ENCODE measurements at places on chromosomes 5 and 9.

GRCh38 chr5:171371326-171371725 is 16.3 kb upstream of the NPM1 start:
- no peak for DNase-seq

DNA sequence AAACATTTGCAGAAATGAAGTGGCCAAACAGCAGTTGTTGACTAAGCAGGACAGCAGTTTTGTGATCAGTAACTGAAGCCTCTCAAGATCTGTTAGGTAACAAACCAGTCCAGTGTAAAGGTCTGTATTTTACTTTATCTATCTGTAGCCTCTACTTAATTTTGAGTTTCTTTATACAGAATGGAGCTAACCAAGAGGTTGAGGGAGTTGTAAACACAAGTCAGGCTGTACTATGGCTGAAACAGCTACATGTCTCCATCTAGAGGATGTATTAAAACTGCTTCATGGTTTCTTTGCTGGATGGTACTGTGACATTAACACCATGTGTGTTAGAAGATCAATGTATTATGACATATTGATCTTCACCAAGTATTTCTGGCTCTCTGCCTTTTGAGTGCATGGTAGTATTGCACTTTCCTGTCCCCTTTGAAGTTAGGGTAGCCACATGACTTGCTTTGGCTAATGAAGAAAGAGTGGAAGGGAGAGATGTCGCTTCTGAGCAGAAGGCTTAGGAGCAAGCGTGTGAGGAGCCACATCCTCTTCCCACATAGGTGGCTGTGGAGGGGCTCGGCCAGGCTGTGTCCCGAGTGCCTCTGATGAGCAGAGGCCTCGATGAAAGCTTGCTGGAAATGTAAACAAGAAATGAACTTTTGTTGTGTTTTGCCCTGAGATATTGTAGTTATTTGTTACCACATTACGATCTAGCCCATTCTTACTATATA is 105.6 kb upstream of the PCA3 start:
- no peak for DNase-seq

DNA sequence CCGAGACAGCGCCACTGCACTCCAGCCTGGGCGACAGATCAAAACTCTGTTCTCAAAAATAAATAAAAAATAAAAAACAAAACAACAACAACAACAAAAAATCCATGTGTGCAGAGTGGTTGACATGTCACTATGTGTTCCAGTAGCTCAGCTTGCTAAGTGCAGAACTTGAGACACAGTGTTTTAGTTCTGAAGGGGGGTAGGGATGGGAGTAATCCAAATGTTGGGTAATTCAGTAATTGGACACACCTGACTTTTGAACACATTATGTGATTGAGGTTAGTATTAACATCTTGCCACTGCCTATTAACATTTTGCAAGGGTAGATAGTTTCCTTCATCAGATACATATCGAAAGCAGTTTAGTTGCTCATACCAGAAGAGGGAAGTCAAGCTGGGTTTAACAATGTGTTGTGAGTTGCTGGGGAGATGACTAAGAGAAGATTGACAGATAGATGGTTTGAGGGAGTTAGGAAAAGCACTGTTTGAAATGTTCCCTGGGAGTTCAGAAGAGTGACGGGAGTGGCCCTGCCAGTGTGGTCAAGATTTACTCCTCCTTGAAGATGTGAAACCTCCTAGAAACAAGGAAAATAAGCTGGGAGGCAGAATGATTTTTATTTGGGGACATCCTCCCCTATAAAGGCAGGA is 928 bp downstream of the HACD4 start:
- no peak for DNase-seq

- DNase-seq: no peak
Observed at GRCh38 chr9:17117372-17117771, 17.5 kb upstream of the CNTLN start.

- no peak for DNase-seq
Observed at GRCh38 chr9:120713257-120714087, 798 bp downstream of the MEGF9 start.

DNA sequence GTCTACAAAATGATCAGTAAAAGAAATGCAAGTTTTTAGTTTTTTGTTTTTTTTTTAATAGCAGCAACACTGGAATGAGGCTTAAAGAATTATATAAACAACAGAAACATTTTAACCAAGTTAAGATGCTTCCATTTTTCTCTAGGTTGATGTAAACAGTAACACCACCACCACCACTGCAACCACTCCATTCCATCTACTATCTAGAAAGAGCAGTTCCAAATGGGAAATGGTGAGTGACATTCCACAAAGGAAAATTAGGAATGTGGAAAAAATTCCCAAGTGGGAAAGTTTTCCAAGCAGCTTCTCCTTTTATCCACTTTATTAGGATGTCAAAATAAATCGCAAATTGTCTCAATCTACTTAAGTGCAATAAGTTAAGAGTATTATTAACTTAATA is 32.6 kb downstream of the SLC38A9 start:
- no peak for DNase-seq

DNA sequence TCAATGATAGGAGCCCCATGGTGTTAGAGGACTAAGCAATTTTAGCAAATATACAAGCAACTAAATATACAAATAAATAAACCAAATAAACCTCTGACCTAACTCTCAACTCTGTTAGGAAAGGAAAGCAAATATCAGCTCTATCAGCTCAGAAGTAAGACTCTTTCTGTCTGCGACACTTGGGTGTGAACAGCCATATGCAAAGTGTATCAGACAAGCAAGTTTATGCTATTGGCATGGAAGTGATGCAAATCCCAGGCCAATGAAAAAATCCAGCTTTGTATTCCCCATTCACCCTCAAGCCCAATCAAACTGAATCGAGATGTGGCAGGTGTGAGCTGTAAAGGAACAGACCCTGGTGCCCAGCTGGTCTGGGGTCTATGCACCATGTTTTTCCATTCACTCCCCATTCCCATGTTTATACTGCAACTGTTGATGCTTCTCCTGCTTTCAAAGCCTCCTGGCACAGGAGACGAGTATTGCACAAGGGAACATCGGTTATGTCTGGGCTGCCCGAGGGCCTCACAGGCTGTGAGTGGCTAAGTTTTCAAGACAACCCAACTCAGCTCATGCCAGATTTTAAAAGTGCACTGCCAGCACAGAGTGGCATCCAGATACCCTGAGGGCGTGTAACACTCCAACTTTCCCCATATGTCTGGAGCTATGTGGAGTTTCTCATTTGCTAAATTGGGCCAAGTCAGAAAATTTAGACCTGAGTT is 73.1 kb downstream of the FEM1C start:
- no peak for DNase-seq

Measured in activated CD4-positive, CD25-positive, alpha-beta regulatory T cell treated with anti-CD3 and anti-CD28 coated beads, Interleukin-2, amount 50 U/mL, for 72 hours (primary cell).